ENCODE measurements at places on chromosomes 16 and 17. TPM values are rescaled to one million over a fixed set of nuclear protein-coding genes. Genes with fewer than 3 reads are reported as not detected.

DNA sequence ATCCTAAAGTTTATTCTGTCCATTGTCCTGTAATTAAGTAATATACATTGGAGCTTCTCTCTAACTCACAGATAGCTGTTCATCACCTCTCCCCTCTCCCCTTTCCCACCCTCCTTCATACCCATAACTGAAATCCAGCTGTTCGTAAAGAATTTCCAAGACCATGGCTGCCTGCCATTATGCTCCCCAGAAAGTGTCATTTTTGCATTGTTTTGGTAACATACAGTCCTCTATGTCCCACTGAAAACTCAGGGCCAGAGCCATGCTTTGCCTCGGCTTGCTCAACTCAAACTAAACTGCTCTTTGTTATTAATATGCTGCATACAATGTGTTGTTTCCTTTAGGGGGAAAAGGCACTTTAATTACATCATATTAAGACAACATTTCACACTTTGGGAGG lies 132.0 kb downstream of the MRTFB start:
- no peak overlapping the region for H3K4me3 ChIP-seq
- no peak for DNase-seq
- no peak overlapping the region for H3K27ac ChIP-seq
- no peaks in the 10 kb centered on the region for H3K27me3 ChIP-seq
- H3K36me3 ChIP-seq: no peaks in the 10 kb centered on the region

DNA sequence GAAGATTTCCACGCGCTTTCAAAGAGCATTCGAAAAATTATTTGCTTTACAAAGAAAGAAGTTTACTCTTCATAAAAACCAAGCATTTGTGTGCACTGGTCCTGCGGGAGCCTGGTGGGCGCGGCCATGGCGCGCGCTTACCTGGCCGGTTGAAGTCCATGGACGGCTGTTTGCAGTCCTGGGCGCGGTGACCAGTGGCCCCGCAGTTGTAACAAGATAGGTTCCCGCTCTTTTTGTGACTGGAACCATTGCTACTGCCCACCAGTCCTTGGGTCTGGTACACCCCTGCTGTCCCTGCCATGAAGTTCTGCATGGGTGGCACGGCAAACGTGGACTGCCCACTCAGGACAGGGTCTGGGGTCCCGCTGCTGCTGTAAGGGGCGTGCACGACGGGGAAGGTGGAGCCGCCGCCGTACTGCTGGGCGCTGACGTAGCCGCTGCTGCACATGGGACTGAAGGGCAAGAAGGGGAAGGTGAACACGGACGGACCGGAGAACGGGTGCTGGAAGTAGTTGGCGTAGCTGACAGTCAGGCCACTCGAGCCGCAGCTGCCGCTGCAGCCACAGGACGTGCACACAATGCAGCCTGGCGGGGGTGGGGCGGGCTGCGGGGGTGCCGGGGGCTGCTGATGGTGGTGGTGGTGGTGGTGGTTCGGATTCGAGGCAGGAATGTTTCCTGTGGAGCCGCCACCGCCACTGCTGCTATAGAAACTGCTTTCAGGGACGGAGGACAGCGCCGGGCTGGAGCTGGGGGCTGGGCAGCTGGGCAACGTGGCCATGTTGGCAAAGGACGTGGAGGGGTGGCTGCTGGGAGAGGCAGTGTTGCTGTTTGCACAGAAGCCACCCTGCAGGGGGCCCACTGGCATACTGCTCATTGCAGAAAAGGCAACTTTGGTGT lies 19.5 kb downstream of the MAP1LC3B start:
- DNase-seq: peak; percentile 24
- no peak overlapping the region for H3K4me3 ChIP-seq

The KRTAP4-9 gene
- not detected for total RNA-seq

The RNF157 gene
- 22.8 TPM for total RNA-seq

The HEXD gene
- total RNA-seq: 20.6 TPM
